ENCODE measurements at places on chromosomes 11 and 22. TPM values are rescaled to one million over a fixed set of nuclear protein-coding genes. Genes with fewer than 3 reads are reported as not detected.

GRCh38 chr11:121337078-121337477 lies 44.5 kb downstream of the SC5D start:
- DNase-seq = no peak

DNA sequence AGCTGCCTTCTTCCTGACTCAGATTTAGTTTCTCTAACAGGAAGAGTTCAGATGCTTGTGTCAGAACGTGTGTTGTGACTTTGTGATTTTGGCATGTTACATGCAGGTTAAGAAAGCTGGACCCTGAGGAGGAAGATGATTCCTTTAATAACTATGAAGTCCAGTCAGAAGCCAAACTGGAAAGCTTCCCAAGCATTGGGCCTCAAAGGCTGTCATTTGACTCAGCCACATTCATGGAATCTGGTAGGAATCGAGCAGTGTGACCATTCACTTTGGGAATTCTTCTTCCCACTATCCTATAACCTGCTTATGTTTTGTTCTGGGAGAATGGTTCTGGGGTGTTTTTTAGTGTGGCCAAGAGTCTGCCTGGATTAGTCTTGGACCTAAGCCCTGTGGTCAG lies 48.0 kb downstream of the CABIN1 start:
- peak; percentile 33 for DNase-seq

DNA sequence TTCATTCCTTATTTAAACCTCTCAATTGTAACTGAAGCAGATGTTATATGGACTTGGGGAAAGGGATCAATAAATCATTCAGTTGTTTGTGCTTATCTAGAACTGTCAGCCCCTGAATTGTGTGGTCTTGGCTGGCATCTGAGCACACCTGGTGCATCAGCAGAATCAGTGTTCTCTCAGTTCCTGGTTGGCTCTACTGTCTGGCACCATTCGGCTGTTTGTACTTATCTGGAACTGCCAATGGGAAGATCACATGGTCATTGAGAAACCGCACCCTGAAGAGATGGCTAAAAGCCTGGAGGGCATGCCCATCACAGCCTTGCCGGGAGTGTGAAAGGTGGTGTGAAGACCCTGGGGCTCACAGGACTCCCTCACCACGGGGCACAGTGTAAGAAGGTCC lies 37.1 kb upstream of the EHF start:
- DNase-seq = no peak

DNA sequence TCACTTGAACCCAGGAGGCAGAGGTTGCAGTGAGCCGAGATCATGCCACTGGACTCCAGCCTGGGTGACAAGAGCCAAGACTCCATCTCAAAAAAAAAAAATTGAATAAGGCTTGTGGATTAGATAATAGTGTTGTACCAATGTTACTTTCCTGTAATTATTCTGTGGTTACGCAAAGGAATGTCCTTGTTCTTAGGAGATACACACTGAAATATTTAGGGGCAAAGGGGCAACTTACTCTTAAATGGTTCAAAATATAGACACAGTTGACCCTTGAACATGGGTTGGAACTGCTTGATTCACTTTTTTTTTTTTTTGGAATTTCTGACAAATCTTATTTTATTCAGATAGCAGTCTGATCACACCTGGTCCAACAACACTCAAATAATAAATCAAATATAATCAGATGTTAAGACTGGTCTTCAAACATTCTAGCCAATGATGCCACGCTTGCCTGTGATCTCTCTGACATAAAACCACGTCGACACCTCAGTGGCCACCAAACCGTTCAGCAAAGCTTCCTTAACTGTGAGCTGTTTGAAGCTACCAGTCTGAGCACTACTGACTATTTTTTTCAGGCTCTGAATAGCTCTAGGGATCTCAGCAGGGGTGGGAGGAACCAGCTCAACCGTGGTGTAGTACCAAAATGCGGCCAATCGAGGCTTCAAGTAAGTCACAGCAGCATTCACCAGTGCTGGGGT lies 710 bp downstream of the ATP5MGL start:
- no peak for DNase-seq

- no peak for DNase-seq
Measured at GRCh38 chr11:122848186-122848585, 9.9 kb downstream of the CRTAM start.

DNA sequence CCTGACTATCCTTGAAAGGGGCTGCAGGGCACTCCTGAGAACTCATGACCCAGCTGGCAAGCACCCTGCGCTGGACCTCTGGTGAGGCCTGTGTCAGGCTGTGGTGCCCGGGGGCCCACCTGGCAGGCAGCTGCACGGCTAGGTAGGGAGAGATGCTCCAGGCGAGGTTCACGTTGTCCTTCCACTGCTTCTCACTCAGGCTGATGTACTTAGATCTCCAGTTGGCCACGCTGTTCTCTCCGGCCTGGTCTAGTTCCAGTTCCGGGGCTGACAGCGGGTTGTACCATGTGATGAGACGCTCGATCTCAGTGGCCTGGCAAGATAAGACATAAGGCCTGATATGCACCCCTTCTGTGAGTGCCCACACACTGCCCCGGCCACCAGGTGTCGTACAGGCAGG lies 44.7 kb upstream of the SERPIND1 start:
- DNase-seq = no peak

DNA sequence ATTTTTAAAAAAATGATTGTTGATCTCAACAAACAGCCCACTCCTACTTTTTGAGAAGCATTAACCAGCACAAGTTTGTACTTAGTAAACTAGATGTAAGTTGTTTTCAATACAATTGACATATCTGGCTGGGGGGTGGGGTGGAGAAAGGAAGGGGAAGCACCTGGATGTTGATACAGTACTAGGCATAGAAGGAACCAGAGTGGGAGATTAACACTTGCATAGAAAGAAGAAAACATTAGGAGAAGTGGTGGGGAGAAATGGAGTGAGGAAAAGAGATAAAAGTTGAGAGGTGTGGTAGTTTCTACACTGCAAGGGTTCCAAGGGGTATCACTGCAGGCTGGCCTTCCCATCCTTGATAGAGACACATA lies 10.6 kb upstream of the GAB2 start:
- no peak for DNase-seq

GRCh38 chr11:120182790-120183491 lies 27.9 kb upstream of the OAF start:
- no peak for DNase-seq

DNA sequence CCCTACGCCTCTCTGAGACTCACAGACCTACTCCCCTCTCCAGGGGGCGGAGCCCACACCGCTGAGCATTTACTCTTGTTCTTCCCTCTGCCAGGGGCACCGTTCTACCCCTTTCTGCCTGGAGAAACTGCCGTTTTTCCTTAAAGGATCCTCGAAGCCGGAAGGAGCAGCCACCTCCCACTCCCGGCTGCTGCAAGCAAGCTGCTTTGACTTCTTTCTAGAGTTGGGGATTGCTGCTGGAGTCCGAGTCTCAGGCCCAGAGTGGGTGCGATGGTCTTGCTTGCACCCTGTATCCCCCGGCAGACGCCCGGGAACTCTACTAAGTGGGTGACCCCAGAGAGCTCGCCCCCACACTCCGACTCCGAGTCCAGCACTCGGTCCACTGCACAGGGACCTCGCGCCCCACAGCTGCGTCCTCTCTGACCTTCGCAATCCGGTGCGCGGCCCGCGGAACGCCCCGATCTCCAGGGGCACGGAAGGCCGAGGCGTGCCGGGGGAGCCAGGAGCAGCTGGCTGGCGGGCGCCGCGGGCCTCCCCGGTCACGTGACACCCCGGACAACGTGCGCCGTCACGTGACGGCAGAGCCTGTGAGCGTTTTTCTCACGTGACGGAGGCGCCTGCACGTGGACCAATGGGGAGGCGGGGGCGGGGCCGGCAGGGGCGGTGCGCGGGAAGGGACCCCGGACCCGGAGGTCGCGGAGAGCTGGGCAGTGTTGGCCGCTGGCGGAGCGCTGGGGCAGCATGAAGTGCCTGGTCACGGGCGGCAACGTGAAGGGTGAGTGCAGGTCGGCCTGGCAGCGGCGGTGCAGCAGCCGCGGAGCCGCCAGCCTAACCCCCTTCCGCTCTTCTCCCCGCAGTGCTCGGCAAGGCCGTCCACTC lies at the start of gene RAD9A:
Gene RAD9A, plus strand, starts transcription at position 683 of the 879 bp plus-strand sequence. Its CDS starts 59 bp downstream, at position 742.
- DNase-seq = peak; percentile 78

DNA sequence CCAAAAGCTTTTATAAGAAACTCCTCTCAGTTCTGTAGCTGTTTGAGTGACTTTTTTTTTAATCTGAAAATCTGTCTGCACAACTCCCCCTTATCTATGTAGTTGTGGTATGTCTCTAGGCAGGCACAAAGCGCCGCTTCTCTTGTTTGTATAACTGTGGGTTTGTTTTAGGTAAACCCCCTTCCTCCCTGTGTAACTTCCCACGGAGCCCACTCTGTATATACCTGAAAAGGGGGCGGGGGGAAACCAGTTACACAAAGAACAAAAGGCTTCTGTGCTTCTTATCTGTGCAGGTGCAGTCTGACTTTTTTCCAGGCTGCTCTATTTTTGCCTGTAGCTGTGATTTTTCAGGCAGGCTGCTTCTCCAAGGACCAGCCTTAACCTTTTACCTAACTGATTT lies 13.2 kb downstream of the OR10AG1 start:
- DNase-seq = no peak

GRCh38 chr11:36390963-36391471 lies 94.9 kb downstream of the PRR5L start:
- no peak for DNase-seq

DNA sequence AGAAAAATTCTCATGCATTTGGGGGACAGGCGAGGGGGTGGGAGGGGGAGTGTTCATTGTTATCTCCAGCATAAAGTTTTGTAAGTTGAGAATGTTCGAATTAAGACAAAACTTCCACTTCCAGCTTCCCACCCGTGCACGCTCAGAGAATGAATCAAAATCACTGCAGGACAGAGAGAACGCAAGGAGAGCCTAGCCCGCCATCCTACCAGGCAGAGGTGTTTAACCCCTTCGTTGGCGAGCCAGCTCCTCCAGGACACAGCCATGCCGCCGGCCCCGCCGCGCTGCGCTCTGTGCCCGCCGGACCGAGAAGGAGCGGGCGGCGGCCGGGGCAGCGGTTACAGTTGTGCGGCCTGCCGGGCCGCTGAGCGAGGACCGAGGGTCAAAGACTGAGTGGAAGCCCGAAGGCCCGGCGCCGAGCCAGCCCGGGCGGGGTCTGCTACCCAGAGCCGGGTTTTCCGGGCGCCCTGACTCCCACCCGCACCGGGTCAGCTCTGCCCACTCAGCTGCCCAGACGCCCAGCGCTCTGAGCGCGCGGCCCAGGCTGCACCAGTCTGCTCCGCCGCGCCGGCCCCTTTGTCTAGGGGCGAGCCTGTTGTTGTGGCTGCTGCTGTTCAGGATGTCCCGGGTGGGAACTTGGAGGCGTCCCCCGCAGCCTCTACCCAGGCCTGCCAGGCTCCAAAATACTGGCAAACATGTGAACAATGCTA lies at the start of gene NOX4:
Gene NOX4, minus strand, starts transcription at position 395 of the 710 bp plus-strand sequence. Its CDS starts 129 bp downstream, at position 266.
- peak; percentile 12 for DNase-seq

GRCh38 chr11:62133328-62134065 lies 9.7 kb downstream of the INCENP start:
- DNase-seq = no peak

XKR3 gene
- not detected for total RNA-seq

P2RX6 gene
- 0.81 TPM for total RNA-seq

NEFH gene
- total RNA-seq = 0.85 TPM

PHRF1 gene
- total RNA-seq = 31.3 TPM
